ENCODE measurements at places on chromosomes 16 and 17. TPM values are rescaled to one million over a fixed set of nuclear protein-coding genes. Genes with fewer than 3 reads are reported as not detected.

GRCh38 chr17:79974566-79975497 is 60.8 kb downstream of the TBC1D16 start:
- no peak for DNase-seq

DNA sequence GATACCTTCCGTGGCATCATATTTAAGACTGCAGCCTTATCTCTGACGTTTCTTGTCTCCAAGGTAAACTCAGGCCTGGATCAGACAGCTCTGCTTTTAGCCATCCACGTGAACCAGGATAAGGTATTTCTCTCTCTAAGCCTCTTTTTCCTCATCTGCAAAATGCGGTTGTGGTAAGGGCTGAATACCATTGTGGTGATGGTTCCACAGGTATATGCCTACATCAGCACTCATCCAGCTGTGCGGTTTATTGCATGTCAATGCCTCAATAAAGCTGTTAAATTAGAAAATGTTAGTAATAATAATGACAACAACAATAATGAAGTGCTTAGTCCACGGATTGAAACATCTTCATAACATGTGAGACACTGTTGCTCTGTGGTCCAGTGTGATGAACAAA is 104.4 kb downstream of the GRIN2A start:
- DNase-seq, result no peak

- no peak for DNase-seq
These were observed at the start of the genes CCDC78 and HAGHL for GRCh38 chr16:726438-727290. CCDC78 (minus strand) TSS chr16:726443; CDS start chr16:726367, 76 bp downstream. HAGHL (plus strand) TSS chr16:727106; CDS start chr16:727510, 404 bp downstream.

- no peak for DNase-seq
These were observed 35.0 kb upstream of the CLEC18B start for GRCh38 chr16:74456290-74456625.

DNA sequence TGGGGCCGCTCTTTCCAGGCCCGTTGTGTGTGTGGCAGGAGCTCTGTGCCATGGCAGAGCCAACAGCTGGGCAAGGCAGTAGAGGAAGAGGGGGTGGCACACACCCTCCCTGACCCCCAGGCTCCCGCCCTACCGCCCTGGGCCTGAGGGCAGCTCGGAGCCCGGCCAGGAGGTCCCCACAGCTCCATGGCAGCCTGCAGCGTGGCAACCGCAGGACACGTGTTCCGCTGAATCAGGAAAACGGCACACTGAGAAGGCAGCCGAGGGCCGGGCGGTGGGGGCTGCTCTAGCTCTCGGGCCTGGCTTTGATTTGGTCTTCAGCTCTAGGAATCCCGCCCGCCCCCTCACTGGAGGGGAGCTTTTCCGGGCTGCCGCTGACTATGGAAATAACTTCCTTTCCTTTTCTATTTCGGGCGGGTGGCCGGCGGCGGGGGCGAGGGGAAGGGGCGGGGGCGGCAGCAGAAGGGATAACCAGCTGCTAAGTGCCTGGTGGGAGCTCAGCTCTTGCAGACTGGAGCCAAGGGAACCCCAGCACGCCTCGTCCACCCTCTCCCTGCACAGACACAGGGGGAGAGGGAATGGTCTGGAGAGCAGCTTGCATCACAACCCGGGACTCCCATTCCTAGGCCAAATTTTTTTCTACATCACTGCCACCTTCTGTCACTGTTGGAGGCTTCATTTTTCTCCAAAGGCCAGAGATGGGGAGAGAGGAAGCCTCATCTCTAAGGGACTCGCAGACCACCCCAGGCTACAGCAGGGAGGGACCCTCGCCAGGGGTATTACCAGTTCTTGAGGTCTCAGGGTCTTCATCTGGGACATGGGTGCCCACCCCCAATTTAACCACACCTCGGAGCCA is 24.8 kb upstream of the MRPS23 start:
- DNase-seq, result peak; percentile 80

DNA sequence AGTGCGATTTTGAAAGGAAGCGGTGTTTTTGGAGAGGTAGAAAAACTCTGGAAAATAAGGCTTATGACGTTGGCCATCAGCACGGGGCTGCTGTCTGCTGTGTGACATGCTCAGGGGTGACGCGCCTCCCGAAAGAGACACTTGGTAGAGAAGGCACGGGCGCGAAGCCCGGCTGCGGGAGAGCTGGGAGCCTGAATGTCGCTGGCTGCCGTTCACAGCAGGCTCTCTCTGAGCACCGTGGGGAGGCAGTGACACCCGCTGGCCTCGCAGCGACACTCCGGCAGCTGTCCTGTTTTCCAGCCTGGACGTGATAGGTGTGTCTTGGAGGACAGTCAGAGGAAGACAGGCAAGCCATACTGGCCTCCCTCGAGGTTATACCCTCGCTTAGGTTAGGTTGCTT is 759.1 kb upstream of the RBFOX1 start:
- no peak for DNase-seq

GRCh38 chr16:89374393-89374960 is 115.9 kb downstream of the ANKRD11 start:
- no peak for DNase-seq

DNA sequence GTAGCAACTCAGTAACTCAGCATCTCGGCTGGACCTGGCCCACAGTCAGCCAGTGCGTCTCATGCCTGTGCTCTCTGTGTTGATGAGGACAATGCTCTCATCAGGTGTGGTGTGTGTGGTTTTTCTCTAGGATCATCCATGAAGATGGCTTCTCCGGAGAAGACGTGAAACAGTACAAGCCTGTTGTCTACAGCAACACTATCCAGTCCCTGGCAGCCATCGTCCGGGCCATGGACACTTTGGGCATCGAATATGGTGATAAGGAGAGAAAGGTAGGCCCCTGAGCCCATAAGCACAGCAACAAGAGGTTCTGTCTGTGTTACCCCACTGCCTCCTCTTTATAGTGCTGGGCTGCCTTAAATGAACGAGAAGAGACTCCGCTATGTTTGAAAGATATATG is 84.5 kb downstream of the GNAO1 start:
- DNase-seq, result no peak

- DNase-seq, result no peak
These were observed 12.7 kb downstream of the SLC35B1 start for GRCh38 chr17:49694847-49695697.

DNA sequence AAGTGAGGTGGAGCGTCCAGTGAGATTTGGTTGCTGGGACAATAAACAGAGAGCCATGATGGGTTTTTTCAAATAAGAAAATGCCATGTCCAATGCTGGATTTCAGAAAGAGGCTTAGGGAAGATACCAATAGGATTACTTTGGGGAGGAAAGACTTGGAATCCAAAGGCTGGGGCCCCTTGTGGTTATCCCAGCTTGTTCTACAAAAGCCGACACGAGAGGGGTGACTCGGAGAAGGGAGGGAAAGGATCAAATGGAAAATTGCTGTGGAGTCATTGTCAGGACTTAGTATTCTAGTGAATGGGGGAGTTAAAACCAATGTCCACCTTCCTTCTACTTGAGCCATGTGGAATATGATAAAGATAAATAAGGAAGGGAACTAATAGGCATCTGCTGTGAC is 305.5 kb downstream of the SOX9 start:
- DNase-seq, result no peak

GRCh38 chr16:25709213-25709612 is 17.5 kb downstream of the HS3ST4 start:
- no peak for DNase-seq

DNA sequence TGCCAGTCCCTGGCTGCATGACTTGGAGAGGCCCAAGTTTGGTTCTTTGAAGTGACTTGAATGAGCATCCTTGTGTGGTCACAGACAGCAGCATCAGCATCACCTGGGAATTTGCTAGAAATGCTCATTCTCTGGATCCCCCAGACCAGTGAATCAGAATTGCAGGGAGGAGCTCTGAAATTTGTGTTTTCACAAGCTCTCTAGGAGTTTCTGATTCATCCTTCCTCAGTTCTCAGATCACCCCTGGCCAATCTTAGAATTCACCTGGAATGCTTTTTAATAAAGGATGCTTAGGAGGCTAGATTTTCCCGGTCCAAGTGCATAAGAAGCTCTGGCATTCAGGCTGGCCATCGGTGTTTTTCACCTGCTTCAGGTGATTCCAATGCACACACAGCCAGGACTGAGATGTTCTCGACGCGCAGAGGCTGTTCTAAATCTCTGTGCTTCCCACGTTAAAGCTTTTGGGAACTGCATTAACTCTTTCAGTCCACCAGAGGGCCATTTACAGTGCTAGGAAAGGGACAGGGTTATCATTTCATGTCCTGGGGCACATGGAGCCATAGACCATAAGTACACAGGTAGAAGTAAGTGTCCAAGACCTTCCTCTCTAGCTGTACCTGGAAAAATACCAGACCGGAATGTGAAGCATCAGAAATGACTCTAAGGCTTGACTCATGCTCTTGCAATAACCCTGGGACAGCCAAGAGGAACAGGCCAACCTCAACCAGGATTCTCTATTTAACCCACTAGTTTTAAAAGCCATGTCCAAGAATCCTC is 85.7 kb upstream of the XYLT1 start:
- no peak for DNase-seq

The PITPNM3 gene
- 2.3 TPM for total RNA-seq

The SDR42E2 gene
- not detected for total RNA-seq

The GABARAP gene
- 246 TPM for total RNA-seq

The ABCC12 gene
- total RNA-seq, result not detected

The ALOX15 gene
- total RNA-seq, result 2.6 TPM

The CIBAR2 gene
- total RNA-seq, result not detected

The MAP2K4 gene
- total RNA-seq, result 69.9 TPM

The DPEP2 gene
- total RNA-seq, result 2.3 TPM

The RHBDL3 gene
- total RNA-seq, result 1.9 TPM

The CFAP97D1 gene
- total RNA-seq, result not detected

The WFDC1 gene
- total RNA-seq, result 44.6 TPM
